ENCODE measurements at places on chromosomes 5 and 9.

GRCh38 chr5:57736716-57737115 is 254.1 kb upstream of the ACTBL2 start:
- DNase-seq: no peak

GRCh38 chr5:7991125-7991821 is 122.3 kb downstream of the MTRR start:
- peak; percentile 47 for DNase-seq

GRCh38 chr5:39942606-39943005 is 517.8 kb upstream of the DAB2 start:
- no peak for DNase-seq

DNA sequence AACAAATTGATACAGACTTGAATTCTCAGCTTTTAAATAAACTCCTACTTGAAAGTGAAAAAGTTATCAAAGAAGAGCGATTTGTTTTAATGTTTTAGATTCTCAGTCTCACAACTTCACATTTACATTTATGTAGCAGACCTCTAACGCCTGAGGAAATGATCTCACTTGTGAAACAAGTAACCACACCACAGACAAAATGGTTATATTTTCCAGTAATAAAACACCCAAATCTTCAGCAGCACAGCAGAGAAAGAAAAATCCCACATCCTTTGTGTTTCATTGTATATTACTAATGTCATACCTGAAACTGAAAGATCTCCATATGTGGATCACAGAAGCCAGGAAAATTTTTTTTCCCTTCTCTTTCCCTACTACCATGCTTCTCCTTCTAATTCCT is 29.8 kb upstream of the GZMA start:
- no peak for DNase-seq

DNA sequence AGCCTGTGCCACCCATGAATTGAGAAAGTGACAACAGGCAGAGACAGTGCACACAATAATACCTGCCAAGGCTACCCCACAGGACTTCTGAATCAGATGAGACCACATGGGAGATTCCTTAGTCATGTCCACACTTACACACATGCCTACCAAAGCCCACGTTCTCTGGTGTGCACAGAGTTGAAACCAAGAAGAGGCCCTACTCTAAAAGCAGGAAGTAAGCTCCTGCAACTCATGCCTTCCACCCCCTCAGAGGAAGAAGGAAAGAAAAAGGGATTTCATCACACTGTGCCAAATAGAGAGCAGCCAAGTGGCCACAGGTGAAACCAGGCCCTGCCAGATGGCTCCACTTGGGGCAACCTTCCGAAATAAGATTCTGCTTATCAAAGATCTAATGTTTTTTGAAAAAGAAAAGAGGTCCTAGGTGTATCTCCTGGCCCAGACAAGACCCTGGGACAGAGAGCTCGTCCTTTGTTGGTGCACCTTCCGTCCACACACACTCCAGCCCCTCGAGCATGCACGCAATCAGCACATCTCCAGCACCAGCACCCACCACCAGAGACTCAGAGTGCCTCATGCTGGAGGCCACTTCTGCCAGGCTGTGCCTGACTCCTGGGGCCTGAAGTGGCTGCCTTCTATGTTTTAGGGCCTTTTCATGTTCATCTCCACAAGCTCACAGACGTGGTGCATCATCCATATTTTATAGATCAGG is 114.6 kb upstream of the SPOCK1 start:
- DNase-seq: no peak

Data from SW480 (cell line).